ENCODE measurements at places on chromosomes 2 and 18.

- DNase-seq: no peak
These were observed 65.4 kb upstream of the ACAA2 start for GRCh38 chr18:49878567-49879270.

- no peak for DNase-seq
These were observed 250.3 kb upstream of the ID2 start for GRCh38 chr2:8431446-8432125.

- no peak for DNase-seq
These were observed 315.6 kb downstream of the INSIG2 start for GRCh38 chr2:118403658-118404451.

DNA sequence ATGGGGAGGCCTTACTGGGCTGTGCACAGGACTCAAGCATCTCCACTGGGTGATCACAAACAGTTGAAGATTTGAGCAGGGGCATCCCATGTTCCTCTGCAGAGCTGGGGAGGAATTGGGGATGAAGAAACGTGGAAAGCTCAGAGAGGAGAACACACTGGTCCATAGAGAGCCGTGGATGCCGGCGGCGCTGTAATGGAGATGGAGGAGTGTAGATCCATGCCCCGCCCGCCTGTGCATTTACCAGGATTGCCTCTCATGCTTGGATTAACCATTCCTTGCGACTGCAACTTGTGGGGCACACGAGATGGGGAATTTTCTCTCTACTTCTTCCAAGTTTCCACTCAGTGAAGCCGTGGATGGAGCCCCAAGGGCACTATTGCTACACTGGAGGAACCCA lies 115.9 kb downstream of the NCK2 start:
- no peak for DNase-seq
